GF-D8 (cell line): ENCODE measurements at places on chromosomes 7 and 10.

- DNase-seq: no peak
Observed at GRCh38 chr7:151003572-151003971, 12.8 kb downstream of the NOS3 start.

GRCh38 chr10:5446390-5446926 is 34.1 kb downstream of the NET1 start:
- DNase-seq: peak; percentile 85

DNA sequence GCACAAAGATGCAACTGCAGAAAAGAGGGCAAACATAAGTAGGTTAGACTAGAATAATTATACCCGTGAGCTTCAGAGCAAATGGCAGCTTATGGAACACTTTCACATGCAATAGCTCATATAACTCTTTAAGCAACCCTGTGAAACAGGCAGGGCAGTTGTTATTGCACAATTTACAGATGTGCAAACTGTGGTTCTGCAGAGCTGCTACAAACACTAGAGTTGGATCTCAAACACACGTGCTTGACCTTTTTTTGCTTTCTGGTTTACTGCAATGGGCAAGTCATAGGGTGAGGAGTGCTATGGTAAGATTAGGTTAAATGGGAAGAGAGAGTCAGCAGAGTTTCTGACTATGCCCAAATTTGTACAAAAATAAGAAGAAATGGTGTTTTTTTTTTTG is 610.8 kb downstream of the GATA3 start:
- DNase-seq: peak; percentile 6

DNA sequence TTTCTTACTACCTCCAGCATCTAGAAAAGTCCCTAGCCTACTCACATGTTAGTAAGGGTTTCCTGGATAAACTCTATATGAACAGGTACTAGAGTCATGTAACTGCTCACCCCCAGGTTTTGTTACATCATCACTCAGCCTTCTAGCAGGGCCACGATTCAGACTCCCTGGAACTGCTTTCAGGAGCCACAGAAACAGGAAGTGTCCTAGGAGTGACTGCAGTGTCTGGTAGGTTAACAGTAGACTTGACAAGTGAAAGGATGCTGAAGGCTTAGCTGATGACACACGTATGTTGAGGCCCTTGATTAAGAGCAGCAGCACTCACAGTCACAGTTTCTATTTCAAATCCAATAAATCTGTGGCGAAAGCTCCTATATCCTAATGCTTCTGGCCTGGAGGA is 101.2 kb downstream of the DNMBP start:
- DNase-seq: no peak

DNA sequence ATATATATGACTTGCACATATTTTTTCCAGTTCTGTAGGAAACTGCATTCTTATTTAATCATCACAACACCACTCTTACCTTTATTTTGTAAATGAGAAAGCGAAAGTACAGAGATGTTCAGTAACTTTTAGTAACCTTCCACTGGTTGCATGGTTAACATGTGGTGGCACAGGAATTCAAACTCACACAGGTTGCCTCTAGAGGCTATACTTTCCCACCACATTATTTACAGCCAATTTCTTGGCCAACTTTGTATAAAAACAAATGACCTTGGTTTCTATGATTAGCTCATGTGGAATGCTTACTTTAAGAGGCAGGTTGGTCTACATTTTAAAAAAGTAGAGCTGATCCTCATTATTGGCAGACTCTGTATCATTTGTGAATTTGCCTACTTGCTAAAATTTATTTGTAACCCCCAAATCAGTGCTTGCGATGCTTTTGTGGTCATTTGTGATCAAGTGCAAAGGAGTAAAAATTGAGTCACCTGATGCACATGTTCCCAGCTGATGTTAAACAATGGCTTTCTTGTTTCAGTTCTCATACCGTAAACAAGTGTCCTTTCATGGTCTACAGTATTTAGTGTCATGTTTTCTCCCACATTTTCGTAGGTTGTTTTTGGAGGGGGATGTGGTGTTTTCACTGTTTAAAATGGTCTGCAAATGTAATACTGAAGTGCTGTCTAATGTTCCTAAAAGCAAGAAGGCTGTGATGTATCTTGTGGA is 14.8 kb downstream of the BBS9 start:
- DNase-seq: no peak

GRCh38 chr7:27900006-27900405 is 160.0 kb downstream of the TAX1BP1 start:
- no peak for DNase-seq

DNA sequence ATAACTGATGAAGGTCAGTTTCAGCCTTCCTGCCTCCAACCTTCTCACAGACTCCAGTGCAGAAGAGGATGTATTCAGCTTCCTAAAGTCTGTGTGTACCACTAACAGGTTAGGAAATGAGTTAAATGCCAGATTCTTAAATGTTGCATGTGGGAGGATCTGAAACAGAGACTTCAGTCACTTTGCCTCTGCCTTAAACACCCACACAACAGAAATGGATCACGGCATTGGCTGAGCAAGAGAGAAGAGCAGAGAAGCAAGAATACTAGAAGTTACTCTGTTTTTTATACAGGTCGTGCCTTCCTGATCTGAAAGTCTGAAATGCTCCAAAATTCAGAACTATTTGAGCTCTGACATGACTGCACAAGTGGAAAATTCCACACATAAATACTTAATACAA is 98.9 kb upstream of the ARHGAP21 start:
- DNase-seq: no peak

GRCh38 chr10:133030126-133030525 is 57.6 kb upstream of the ADGRA1 start:
- DNase-seq: no peak

DNA sequence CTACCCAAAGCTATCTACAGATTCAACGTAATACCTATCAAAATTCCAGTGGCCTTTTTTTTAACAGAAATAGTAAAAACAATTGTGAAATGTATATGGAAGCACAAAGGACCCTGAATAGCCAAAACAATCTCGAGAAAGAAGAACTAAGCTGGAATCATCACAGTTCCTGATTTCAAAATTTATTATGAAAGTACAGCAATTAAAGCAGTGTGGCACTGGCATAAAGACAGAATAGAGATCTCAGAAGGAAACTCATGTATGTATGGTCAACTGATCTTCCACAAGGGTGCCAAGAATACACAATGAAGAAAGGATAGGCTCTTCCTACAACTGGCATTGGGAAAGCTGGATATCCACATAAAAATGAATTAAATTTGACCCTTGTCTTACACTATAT is 23.2 kb downstream of the PNLIPRP3 start:
- DNase-seq: peak; percentile 4

DNA sequence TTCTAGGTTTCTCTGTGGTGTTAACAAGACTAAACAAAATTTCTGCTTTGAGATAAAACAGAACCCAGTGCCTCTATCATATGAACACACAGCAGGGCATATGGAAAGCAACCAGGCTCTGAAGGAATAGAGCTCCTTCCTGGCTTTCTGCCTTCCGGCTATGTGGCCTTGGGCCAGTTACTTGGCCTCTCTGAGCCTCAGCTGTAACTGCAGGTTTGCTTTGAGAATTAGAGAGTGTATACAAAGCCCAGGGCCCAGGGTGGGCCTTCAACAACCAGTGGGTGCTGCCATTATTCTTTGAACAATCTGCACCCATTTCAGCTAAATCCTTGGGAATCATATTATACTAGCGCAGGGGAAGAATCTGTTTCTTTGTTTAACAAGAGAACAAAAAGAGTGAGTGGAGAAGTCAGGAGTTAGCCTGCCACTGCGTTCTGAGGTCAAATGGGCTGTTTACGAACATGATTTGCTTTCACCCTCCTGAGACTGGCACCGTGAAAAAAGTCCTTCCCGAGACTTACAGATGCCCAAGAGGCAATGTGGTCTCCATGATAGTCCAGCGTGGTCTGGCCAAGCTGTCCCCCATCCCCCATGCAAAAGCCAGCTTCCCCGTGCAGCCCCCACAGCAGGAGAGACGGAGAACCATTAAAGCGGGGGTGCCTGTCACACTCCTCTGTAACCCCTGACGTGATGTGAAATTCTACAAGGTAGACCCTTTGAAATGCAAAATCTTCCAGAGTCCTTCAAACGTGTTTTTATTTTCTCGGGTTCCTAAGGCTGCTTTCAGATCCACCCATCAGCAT is 4.9 kb downstream of the FAM53B start:
- no peak for DNase-seq

DNA sequence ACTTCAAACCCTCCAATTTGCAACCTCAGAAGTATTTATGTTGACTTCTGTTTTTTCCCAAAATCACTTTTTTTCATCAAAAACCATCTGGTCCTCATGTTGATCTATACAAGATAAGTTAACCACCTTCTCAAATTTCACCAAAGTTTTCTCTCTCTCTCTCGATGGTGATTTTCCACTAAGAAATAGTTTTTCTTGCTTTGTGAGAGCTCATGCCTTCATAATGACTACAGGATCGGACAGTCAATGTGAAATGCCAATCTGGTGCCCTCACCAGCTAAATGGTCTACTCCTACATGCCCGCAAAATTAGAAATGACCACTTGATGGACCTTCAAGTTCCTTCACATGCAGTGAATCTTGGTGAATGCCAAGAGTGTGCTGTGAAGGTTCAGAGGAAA is 40.4 kb downstream of the CNNM1 start:
- DNase-seq: no peak

- DNase-seq: no peak
Observed at GRCh38 chr7:87627634-87627994, 584 bp upstream of the RUNDC3B start.

DNA sequence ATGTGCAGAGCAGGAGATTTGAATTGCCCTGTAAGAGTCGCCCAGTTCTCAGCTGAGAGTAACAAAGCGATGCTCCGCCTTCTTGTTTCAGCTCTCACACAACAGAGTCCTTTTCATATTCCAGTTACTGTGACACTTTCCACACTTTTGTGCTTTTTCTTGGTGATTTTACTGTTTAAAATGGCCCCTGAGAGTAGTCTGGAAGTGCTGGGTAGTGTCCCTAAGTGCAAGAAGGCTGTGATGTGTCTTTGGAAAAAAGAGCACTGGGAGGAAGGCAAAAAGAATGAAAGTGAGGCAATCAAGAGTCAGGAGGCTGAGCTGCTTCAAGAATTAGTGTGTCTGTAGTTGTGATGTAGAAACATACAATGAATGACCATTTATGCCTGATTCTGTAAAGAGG is 201.2 kb upstream of the SEMA3E start:
- DNase-seq: no peak

GRCh38 chr7:155979994-155980393 is 167.7 kb upstream of the SHH start:
- DNase-seq: no peak

GRCh38 chr7:36090976-36091873 is 61.8 kb upstream of the EEPD1 start:
- DNase-seq: no peak

- no peak for DNase-seq
Observed at GRCh38 chr7:93036149-93036640, 81.6 kb downstream of the SAMD9 start.

- no peak for DNase-seq
Observed at GRCh38 chr7:33750177-33750576, 155.2 kb upstream of the BMPER start.

DNA sequence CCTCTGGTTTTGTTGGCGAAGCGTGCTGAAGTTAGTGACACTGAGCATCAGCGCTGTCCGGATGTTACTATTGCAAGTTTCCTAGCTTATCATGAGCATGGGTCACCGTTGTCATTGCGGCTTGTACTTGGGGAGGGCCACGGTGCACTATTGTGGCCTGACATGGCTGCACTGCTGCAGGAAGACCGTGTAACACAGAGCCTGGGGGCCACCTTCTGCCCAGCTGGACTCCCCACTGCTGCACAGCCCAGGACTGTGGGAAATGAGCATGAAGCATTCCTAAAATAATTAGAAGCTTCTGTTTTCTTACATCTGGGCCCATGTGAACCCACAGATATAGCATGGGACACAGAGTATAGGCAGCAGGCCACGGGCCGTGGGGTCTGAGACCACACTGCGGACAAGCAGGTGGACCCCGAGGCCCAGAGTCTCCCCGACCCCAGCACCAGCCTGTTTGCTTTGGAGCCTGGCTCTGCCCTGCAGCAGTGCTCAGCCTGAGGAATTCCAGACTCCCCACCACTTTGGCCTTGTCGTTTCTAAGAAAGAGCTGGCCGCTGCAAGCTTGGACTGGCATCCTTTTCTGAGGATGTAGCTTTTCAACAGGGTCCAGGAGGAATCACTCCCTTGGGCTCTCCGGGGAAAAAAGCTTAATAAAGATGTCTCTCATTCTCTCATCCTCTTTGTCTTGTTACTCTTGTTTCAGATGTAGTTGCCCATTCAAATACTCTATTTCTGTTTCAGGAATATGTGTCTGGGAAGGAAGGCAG is 179.2 kb downstream of the CCDC3 start:
- DNase-seq: no peak

GRCh38 chr7:3897430-3898372 is 596.6 kb downstream of the SDK1 start:
- no peak for DNase-seq

DNA sequence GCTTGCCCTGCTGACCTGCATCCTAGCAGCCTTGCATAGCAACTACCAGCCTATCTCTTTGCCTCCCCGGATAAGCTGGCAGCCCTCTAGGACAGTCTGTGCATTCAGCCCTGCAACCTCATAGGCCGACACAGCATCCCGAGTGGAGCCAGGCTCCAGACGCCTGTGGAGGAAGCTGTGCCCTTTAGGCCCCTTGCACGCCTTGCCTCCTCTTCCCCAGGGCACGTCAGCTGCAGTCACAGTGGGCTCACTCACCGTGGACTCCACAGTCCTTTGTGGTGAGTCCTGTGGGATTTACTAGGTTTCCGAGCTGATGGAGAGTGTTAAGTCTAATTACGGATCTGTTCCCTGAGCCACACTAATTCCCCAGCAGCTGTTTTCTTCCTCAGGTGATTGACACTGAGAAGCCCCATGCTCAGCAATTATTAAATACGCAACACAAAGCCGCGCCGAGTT is 540.0 kb downstream of the TCERG1L start:
- DNase-seq: no peak

GRCh38 chr10:125557311-125557710 is 125.7 kb downstream of the TEX36 start:
- DNase-seq: no peak

DNA sequence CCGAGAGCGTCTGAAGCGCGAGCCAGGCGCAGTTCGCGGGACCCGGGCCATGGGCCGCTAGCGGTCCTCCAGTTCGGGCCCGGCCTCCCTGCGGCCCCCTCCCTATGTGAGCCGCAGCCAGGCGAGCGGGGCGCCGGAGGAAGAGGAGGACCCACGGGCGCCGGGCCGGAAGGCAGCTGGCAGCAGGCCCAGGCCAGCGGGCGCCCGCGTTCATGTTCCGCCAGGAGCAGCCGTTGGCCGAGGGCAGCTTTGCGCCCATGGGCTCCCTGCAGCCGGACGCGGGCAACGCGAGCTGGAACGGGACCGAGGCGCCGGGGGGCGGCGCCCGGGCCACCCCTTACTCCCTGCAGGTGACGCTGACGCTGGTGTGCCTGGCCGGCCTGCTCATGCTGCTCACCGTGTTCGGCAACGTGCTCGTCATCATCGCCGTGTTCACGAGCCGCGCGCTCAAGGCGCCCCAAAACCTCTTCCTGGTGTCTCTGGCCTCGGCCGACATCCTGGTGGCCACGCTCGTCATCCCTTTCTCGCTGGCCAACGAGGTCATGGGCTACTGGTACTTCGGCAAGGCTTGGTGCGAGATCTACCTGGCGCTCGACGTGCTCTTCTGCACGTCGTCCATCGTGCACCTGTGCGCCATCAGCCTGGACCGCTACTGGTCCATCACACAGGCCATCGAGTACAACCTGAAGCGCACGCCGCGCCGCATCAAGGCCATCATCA is 1.1 kb downstream of the ADRA2A start:
- no peak for DNase-seq

GRCh38 chr10:72754275-72755032 is 62.5 kb downstream of the MCU start:
- DNase-seq: no peak
